ENCODE measurements at places on chromosomes 2 and 18. TPM values are rescaled to one million over a fixed set of nuclear protein-coding genes. Genes with fewer than 3 reads are reported as not detected.

GRCh38 chr2:236677368-236677767, 107.7 kb downstream of the ACKR3 start:
- no peaks in the 10 kb centered on the region for H3K36me3 ChIP-seq
- no peak overlapping the region for H3K4me3 ChIP-seq
- peaks cover 22% of the 10 kb centered on the region for H3K4me1 ChIP-seq
- H3K27me3 ChIP-seq = no peaks in the 10 kb centered on the region
- H3K27ac ChIP-seq = no peak overlapping the region

DNA sequence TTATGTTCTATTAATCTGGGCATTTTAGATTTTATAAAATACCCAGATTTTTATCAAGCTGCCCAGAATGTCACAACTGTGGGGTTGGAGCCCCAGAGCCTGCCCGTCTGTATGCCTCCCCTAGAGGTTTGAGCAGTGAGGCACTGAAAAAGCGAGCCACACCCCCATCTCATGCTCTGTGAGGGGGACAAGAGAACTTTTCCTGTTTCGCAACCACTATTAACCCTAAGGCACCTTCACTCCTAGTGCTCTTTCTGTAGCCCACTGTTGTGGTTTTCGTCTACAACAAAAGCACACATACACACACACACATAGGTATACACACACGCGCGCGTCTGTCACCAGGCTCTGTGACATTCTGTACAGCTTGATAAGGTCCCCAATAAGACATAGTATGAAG, 38.0 kb downstream of the DCDC2C start:
- no peaks in the 10 kb centered on the region for H3K36me3 ChIP-seq
- no peak overlapping the region for H3K27ac ChIP-seq
- no peak for DNase-seq
- H3K27me3 ChIP-seq = peaks cover 5% of the 10 kb centered on the region
- no peaks in the 10 kb centered on the region for H3K4me1 ChIP-seq

GRCh38 chr2:43021791-43022509, 204.5 kb downstream of the ZFP36L2 start:
- H3K27ac ChIP-seq = no peak overlapping the region
- H3K4me3 ChIP-seq = no peak overlapping the region
- no peak for DNase-seq
- peaks cover 5% of the 10 kb centered on the region for H3K4me1 ChIP-seq

GRCh38 chr18:9421901-9422327, 53.4 kb upstream of the RALBP1 start:
- no peak overlapping the region for H3K27ac ChIP-seq
- no peak overlapping the region for H3K4me3 ChIP-seq
- H3K4me1 ChIP-seq = peaks cover 7% of the 10 kb centered on the region
- H3K27me3 ChIP-seq = no peaks in the 10 kb centered on the region
- no peaks in the 10 kb centered on the region for H3K36me3 ChIP-seq

DNA sequence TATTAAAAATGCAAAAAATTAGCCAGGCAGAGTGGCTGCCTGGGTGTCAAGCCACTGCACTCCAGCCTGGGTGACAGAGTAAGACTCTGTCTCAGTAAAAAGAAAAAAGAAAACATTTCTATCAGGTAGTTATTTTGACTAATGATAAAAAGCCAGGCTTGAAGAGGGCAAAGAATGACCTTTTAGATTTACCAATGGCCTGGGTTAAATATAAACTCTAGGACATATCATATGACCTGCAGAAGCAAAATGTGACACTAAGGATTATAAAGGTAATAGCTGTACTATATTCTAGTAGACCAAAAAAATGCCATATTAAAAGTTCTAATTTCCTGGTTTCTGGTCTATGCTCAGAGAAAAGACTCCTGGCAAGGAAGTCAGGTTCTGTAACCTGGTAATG, 16.1 kb upstream of the STAMBP start:
- H3K36me3 ChIP-seq = no peaks in the 10 kb centered on the region
- H3K4me3 ChIP-seq = no peak overlapping the region
- H3K4me1 ChIP-seq = no peaks in the 10 kb centered on the region
- no peak for DNase-seq
- no peaks in the 10 kb centered on the region for H3K27me3 ChIP-seq
- H3K27ac ChIP-seq = no peak overlapping the region

DNA sequence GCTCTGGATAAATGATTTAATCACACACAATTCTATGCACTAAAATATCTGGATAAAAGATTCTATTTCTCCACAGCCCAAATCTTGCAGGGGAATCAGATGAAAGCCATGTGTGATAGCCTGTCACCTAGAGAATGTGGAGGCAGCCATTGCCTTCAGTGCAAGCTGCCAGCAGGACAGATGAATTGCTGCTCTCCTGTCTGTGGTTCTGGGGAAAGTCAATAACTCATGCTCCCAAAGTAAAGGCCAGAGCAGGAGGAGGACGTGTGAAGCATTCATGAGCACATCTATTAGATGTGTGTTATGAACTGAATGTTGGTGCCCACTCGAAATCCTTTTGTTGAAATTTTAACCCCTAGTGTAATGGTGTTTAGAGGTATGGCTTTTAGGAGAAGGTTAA, 195.1 kb downstream of the RDH14 start:
- H3K4me3 ChIP-seq = no peak overlapping the region
- no peaks in the 10 kb centered on the region for H3K36me3 ChIP-seq
- H3K4me1 ChIP-seq = no peaks in the 10 kb centered on the region
- no peak for DNase-seq

- no peaks in the 10 kb centered on the region for H3K27me3 ChIP-seq
- H3K4me3 ChIP-seq = no peak overlapping the region
- no peak for DNase-seq
- no peaks in the 10 kb centered on the region for H3K4me1 ChIP-seq
Observed at GRCh38 chr2:208542465-208543041, 136.0 kb downstream of the PTH2R start.

- no peak for DNase-seq
- no peaks in the 10 kb centered on the region for H3K36me3 ChIP-seq
- H3K4me3 ChIP-seq = no peak overlapping the region
- H3K27ac ChIP-seq = no peak overlapping the region
- H3K4me1 ChIP-seq = no peaks in the 10 kb centered on the region
- H3K27me3 ChIP-seq = no peaks in the 10 kb centered on the region
Observed at GRCh38 chr18:68147728-68148127, 567.2 kb downstream of the TMX3 start.

DNA sequence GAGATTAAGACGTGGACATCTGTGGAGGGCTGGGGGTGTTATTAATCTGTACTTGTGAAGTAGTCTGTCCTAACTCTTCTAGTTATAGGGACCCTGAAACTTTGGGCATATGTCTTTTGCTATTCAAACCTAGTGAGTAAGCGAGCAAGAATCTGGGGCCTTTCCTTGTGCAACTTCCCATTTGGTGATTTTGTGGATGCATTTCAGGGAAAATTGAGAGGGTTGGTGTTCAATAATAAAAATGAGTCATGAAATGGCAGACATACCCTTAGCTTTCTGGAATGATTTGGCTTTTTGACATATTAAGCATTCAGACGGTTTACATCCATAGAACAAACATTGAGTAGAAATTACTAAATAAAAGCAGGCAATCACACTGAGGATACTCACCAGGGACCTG, 17.0 kb downstream of the COL4A4 start:
- H3K27ac ChIP-seq = no peak overlapping the region
- H3K27me3 ChIP-seq = no peaks in the 10 kb centered on the region
- H3K4me1 ChIP-seq = no peaks in the 10 kb centered on the region
- no peak for DNase-seq
- no peaks in the 10 kb centered on the region for H3K36me3 ChIP-seq
- no peak overlapping the region for H3K4me3 ChIP-seq

DNA sequence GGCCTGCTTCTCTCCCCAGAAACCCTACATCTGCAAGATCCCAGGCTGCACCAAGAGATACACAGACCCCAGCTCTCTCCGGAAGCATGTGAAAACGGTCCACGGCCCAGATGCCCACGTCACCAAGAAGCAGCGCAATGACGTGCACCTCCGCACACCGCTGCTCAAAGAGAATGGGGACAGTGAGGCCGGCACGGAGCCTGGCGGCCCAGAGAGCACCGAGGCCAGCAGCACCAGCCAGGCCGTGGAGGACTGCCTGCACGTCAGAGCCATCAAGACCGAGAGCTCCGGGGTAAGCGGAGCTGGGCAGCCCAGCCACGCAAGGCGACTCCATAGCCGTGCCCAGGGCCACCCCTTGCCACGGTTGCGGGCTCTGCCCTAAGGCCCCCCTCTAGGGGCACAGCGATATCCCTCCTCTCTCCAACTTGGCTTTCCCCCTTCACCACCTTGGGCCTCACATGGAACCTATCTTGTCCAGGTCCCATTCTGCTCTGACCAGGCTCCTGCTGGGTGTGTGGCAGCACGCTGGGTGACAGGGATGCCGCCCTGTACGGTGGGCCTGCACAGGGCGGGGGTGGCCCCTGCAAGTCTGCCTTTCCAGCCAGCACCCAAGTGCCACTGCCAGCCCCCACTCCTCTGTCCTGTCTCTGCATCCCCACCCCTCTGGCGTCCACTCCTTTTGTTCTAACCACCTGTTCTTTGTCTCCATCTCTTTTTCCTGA, 248.9 kb downstream of the GLI2 start:
- no peak for DNase-seq
- no peaks in the 10 kb centered on the region for H3K4me1 ChIP-seq
- no peak overlapping the region for H3K27ac ChIP-seq
- no peaks in the 10 kb centered on the region for H3K36me3 ChIP-seq
- H3K4me3 ChIP-seq = no peak overlapping the region

- peaks cover 4% of the 10 kb centered on the region for H3K4me1 ChIP-seq
- DNase-seq = no peak
- H3K36me3 ChIP-seq = no peaks in the 10 kb centered on the region
- H3K27me3 ChIP-seq = no peaks in the 10 kb centered on the region
- H3K4me3 ChIP-seq = no peak overlapping the region
Observed at GRCh38 chr18:32424696-32425095, 46.0 kb downstream of the GAREM1 start.

DNA sequence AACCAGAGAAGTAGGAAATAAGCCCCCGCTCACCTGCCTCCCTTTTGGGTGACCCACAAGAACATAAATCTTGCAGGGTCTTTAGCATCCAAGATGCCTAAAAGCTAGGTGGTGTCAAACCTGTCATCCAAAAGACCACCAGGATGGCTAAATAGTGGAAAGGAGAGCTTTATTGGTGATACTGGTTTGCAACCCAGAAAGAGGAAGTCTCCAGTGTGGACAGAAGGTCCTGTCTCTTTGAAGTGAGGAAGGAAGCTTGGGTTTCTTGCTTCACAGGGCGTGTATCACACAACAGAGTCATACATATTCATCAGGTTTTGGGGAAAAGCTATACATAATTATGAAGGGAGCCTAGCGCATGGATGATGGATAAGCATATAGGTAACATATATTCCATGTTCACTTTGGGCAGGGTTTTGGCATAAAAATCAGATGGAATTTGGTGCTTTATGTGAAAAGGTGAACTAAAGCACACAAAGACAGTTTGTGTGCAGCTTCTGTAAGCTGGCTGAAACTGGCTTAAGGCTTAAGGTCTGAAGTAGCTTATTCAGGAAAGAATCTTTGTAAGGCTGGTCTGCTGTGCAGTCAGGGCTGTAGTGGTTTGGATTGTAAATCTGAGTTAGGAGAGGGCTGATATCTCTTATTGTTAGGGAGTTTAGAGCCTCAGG, 102.2 kb upstream of the MSH2 start:
- no peaks in the 10 kb centered on the region for H3K36me3 ChIP-seq
- no peak overlapping the region for H3K27ac ChIP-seq
- no peaks in the 10 kb centered on the region for H3K27me3 ChIP-seq
- no peaks in the 10 kb centered on the region for H3K4me1 ChIP-seq

DNA sequence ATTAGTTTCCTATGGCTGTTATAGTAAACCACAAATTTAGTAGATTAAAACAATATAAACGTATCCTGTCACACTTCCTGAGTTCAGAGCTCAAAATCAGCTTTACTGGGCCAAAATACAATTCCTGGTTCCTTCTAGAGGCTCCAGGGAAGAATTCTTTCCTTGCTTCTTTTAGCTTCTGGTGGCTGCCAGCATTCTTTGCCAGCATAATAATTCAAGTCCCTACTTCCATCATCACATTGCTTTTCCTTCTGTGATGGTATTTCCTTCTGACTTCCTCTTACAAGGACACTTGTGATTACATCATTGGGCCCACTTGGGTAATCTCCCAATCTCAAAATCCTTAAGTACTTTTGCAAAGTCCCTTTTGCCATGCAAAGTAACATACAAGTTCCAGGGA, 40.6 kb downstream of the MOB4 start:
- no peaks in the 10 kb centered on the region for H3K27me3 ChIP-seq
- H3K4me1 ChIP-seq = peaks cover 15% of the 10 kb centered on the region
- no peak overlapping the region for H3K27ac ChIP-seq
- no peak overlapping the region for H3K4me3 ChIP-seq
- peaks cover 21% of the 10 kb centered on the region for H3K36me3 ChIP-seq
- no peak for DNase-seq

GRCh38 chr2:69348781-69349180, 38.2 kb downstream of the GFPT1 start:
- H3K4me1 ChIP-seq = no peaks in the 10 kb centered on the region
- H3K27ac ChIP-seq = no peak overlapping the region
- no peak overlapping the region for H3K4me3 ChIP-seq
- H3K36me3 ChIP-seq = peaks cover 44% of the 10 kb centered on the region
- H3K27me3 ChIP-seq = no peaks in the 10 kb centered on the region
- DNase-seq = no peak

DNA sequence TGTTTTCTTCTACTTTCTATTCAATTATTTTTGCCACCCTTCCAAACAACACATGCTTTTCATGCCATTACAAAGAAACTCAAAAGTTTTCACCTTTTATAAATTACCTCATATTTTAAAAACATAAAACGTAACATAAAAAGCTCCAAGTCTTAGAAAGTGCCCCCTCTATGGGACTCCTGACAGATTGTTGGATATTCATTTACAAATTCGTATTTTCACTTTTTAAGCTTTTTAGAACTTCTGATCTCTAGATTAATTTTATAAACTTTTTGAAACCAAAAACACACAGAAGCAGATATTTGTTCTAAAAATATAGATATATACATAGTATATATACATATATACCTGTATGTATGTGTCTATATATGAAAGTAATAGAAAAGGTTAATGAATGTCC, 1.5 kb downstream of the COL5A2 start:
- H3K4me3 ChIP-seq = peak overlapping the region; percentile 1
- DNase-seq = no peak
- no peaks in the 10 kb centered on the region for H3K27me3 ChIP-seq
- no peaks in the 10 kb centered on the region for H3K36me3 ChIP-seq

DNA sequence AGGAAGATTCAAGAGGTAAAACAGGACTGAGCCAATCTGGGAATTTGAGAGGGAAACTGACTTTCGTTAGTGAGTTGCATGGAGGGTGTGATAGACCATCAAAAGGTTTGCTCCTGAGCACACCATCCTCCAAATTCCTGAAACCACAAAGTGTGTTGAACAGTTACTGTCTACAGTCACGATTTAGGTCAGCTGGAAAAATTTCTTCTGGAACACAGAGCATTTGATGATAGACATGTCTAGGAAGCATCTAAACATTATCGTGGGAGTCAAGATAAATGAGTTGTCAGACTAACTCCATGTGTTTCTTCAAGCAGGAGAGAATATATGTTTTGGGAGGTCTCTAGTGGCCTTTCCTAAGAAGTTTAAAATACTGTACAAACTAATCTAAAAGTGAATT, 449.4 kb upstream of the SLC14A2 start:
- H3K4me3 ChIP-seq = no peak overlapping the region
- DNase-seq = no peak
- H3K27ac ChIP-seq = no peak overlapping the region

PJVK gene
- polyA plus RNA-seq = 1.1 TPM

SMAD4 gene
- 52.3 TPM for polyA plus RNA-seq

DNAJC5G gene
- 0.11 TPM for polyA plus RNA-seq

MPHOSPH10 gene
- polyA plus RNA-seq = 24.6 TPM
